T47D (cell line): ENCODE measurements at places on chromosomes 2 and 18.
A peak's percentile ranks its signal among the peaks of the same experiment; 100 is the strongest.

DNA sequence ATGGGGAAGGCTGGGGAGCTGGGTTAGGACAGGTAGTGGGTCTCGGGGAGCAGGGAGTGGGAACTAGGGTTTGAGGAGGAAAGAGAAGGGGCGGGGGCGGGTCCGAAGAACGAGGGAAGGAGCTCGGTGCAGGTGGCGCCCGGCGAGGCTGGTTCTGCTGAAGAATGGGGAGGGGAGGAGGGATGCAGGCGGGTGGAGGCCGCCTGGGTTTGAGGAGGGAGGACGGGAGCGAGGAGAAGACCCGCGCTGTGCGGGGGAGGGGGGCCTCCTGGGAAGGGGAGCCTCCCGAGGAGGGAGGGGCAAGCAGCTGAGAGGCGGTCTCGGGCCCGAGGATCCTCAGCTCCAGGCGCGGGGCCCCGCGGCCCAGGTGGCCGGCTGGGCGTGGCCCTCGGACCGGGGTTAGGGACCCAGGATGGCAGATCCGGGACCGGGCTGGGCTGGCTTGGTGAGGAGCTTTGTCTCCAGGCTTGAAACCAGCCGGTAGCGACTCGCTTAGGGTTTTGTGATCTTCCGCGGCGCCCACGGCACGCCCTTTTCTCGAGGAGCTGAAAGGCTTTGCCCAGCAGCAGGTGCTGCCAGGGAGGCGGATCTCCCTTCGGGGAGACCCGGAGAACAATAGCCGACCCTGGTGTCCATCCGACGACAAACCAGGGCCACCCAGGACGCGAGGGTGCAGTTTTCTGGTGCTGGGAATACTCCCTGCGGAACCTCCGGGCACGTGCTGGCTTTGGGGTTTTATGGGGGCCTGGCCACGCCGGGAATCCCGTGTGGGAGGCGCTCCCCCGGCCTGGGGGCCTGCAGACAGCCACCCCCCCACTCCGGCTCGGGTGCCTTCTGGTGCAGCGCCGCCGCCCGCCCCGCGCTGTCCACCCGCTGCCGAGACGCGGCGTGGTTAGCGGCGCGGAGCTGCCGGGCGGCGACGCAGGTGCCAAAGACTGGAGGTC lies 1.4 kb downstream of the DPYSL5 start:
- DNase-seq, result no peak

DNA sequence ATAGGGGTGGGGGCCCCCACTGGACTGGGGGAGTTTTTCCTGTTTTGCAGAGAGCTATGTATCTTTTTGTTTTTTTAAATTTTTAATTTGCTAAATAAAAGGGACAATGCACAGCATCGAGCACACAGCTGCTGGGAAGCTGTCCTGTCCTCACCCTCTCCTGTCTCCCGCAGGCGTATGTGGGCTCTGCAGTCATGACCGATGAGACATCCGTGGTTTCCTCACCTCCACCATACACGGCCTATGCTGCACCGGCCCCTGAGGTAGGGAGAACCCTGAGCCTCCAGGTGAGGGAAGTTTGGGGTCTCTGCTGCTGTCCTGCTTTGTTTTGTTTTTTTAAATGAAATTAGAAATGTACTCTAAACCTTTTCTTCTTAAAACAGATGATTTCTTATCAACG lies 27.6 kb downstream of the PLEKHB2 start:
- DNase-seq, result no peak

DNA sequence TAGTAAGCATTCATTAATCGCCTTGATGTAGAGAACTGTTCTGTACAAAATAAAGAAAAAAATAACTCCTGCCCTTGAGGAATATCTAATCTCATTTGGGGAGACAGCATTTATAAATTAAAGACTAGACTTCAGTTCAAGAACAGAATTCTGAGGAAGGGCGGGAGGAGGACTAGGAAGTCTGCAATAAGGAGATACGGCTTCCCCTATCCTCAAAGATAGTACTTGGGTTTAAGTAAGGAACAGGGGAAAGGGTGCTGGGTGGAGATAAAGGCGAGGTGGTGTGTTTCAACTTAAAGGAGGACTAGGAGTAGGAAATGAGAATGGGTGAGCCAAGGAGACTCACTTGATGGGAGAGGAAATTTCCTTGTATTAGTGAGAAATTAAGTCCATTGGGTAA lies 121.9 kb upstream of the MSTN start:
- no peak for DNase-seq

- no peak for DNase-seq
These were observed 98.6 kb downstream of the HNRNPLL start for GRCh38 chr2:38504169-38504568.

- DNase-seq, result no peak
These were observed 147.2 kb upstream of the SPATS2L start for GRCh38 chr2:200159357-200159707.

- no peak for DNase-seq
These were observed 809.8 kb upstream of the SOX11 start for GRCh38 chr2:4882421-4882820.

DNA sequence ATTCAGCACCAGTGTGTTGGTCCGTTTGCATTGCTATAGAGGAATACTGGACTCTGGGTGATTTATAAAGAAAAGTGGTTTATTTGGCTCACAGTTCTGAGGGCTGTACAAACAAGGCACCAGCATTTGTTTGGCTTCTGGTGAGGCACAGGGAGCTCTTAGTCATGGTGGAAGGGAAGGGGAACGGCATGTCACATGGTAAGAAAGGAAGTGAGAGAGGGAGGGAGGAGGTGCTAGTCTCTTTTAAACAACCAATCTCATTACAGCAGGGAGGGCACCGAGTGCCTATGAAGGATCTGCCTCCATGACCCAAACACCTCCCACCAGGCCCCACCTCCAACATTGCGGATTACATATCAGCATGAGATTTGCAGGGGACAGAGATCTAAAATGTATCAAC lies 143.9 kb upstream of the DLX2 start:
- no peak for DNase-seq

DNA sequence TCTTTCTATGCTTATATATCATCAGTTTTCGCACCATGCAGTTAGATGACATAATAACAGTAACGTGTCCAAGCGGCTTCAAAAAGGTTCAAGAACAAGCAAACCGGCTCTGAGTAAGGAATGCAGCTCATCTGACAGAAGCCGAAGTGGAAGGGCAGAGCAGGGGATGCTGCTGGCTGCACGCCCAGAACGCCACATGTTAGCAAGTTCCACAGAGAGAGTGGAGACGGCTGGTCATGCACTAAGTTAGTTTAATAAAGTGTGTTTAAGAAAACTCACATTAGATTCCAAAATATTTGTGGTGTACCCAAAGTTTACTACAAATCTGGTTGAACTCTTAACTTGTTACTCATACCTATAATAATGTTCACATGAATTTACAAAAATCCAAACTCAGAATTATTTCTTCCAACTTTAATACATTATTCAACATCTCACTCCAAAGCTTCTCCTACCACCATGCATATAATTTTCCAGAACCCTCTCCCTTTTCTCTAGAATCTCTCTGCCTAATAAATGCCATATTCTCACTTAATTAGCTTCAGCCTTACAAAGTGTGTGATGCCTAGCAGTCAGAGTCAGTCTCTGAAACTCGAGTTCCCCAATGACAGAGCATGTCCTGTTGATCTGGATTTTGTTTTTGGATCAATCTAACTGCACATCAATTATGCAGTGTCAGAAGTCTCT lies 170.0 kb downstream of the DNAH7 start:
- DNase-seq, result no peak

DNA sequence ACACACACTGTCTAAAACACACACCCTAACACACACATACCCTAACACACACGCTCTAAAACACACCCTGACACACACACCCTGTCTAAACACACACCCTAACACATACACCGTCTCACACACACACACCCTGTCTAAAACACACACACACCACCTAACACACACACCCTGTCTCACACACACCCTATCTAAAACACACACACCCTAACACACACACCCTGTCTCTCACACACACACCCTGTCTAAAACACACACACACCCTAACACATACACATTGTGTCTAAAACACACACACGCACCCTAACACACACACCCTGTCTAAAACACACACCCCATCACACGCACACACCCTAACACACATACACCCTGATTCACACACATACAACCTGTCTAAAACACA lies 54.1 kb downstream of the HDAC4 start:
- DNase-seq, result no peak

DNA sequence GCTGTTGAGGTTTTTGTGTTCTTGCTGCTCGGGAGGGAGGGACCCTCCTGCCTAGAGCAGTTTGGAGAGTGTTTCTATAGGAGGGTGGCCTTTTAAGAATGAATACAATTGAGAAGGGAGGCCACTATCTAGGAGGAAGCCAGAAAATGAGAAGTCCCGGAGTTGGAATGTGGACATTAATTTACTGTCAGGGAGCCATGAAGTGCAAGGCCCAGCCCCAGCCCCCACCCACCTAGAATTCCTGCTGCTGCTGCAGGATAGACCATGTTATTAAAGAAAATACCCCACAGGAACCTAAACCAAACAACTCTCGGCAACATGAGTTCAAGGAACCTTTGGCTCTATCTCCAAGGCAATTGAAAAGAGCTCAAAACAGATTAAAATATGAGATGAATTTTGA lies 46.0 kb downstream of the ZBTB7C start:
- no peak for DNase-seq

GRCh38 chr2:241399941-241400922 lies 44.1 kb downstream of the FARP2 start:
- no peak for DNase-seq

- DNase-seq, result no peak
These were observed 3.8 kb downstream of the LBH start for GRCh38 chr2:30235008-30235655.

- no peak for DNase-seq
These were observed 17.6 kb downstream of the ARHGEF33 start for GRCh38 chr2:38907242-38907641.

- DNase-seq, result no peak
These were observed 153.3 kb downstream of the PKP4 start for GRCh38 chr2:158610059-158610458.

- no peak for DNase-seq
These were observed 1.7 kb upstream of the GMPPA start for GRCh38 chr2:219496825-219497494.

GRCh38 chr18:28040716-28041115 lies 136.2 kb downstream of the CDH2 start:
- DNase-seq, result no peak

DNA sequence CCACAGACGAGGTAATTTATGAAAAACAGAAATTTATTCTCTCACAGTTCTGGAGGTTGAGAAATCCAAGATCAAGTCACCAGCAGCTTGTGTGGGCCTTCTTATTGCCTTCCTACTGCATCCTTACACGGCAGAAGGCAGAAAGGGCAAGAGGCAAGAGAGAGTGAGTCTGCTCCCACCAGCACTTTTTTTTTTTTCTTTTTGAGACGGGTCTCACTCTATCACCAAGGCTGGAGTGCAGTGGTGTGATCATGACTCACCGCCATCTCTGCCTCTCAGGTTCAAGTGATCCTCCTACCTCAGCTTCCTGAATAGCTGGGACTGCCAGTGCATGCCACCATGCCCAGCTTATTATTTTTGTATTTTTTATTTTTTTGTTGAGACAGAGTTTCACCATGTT lies 78.5 kb upstream of the HK2 start:
- DNase-seq, result no peak

- no peak for DNase-seq
These were observed 68.9 kb upstream of the NCK2 start for GRCh38 chr2:105675841-105676240.

DNA sequence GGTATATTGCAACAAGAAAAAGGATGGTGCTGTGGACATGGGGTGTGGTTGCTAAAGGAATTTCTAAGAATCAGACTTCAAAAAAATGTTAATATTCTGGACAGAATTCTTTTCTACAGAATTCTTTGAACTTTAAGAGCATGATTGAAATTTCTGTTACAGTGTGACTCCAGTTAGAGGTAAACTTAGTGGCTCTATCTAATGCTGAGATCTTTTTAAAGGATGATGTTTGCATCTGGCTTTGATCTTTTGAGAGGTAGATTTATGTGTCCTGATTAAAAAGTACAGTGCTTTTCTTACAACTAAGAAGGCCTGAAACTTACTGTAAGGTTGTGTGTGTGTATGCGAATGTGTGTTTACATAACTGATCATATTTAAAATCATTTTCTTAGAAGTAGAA lies 25.4 kb downstream of the NCK2 start:
- no peak for DNase-seq

DNA sequence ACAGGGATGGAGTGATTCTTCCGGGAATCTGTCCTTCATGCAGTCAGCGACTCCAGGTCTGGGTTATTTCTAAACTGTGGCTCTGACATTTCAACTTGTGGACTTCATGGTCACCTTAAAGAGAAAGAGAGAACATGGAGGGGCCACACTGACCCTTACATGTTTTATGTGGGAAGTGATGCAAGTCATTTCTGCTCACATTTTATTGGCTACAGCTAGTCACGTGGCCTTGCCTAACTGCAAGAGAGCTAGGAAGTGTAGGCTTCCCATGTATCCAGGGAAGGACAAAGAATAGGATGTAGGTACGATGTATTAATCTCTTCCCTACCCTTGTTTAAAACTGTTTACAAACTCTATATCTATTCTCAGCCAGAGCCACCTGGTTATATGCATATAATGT lies 30.3 kb upstream of the AFTPH start:
- no peak for DNase-seq

DNA sequence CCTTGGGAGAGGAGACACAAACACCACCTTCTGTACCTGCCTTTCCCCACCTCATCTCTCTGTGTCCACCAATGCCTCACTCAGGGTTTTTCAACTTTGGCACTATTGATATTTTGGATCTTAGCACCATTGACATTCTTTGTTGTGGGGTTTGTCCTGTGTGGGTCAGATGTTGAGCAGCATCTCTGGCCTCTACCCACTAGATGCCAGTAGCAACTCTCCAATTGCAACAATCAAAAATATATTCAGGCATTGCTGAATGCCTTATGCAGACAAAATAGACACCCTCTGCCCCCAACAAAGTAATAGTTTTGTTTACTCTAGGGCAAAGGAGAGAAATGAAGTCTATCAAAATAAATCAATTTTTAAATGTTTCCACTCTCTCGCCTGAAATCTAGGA lies 1384.3 kb upstream of the NXPH2 start:
- DNase-seq, result no peak

- DNase-seq, result no peak
These were observed 61.2 kb upstream of the RBM44 start for GRCh38 chr2:237737196-237737865.

DNA sequence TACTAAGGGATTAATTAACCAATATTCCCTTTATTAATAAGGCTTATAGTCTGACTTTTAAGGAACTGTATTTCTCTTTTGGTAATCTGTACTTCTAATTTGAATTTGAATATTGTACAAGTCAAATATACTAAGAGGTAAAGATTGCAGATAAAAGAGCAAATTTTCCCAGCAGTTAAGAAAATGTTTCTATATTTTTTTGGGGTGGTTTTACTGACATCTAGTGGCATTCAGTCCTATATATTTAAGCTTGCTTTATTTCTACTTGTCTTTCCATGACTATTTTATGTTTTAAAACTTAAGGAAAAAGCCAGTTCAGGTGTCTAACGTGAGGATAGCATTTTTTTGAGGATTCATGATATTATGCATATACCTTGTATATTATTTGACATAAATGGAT lies 41.6 kb downstream of the TDRD15 start:
- DNase-seq, result no peak

- peak; percentile 2 for DNase-seq
These were observed 446.4 kb upstream of the RAB12 start for GRCh38 chr18:8162802-8163201.
